NCI-H2029 treated with DMSO at 0.1 percent for 48 hours (cell line): ENCODE measurements at places on chromosomes 13 and 19.

DNA sequence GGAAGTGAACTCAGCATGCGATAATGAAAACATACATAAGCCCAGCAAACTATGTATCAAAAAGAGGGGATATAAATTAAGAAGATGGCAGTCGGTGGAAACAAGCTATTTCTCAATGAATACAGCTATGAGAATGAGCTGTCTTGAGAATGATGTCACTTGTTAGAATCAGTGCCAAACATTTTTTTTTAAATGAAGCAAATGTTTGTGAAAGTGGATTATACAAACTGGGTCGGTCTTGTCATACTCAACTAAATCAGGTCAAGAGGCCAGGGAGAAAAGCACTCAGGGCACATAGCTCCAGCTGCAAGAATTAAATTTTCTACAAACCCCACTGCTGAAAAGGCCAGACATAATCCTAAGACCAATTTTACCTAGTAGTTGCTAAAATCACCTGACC is 1048.4 kb downstream of the SLITRK1 start:
- DNase-seq, result no peak

DNA sequence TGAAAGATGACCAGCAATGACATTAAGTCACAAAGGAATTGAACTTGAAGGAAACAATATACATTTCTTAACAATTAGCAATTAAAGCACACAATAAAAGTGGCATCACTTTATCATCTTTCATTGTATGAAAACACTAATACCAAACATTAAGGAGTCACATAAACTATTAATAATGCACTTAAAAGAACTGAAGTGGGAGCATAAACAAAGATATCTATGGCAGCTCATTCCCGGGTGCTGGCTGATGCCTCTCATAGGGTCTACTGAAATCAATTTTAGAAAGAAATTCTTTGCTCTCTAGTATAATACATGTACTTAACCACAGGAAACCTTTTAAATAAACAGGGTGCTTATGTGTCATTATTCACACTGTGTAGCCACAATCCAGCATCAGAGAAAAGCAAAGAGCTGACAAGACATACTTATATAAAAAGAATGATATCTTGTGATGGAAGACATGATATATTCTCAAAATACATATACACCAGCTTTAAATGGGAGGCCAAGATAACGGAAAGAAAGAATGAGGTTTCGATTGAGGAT is 1207.8 kb downstream of the EFNB2 start:
- DNase-seq, result no peak

GRCh38 chr19:54586397-54586796 is 7.0 kb upstream of the LILRA1 start:
- DNase-seq, result no peak

DNA sequence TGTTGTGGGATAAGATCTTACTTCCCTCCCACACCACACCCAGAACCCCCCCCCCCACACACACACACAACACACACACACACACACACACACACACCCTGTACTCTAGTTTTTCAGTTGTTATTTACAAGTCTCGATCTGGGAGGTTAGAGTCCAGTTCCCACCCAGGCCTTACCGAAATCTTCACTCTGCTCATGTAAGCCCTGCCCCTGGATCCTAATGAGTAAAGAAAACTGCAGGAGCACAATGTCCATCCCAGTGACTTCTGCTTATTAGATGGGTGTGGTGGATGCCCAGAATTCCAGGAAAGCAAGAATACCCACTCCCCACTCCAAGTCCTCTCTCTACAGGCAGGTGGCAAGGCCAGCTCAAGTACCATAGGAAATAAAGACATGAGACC is 23.0 kb downstream of the STARD13 start:
- DNase-seq, result no peak

DNA sequence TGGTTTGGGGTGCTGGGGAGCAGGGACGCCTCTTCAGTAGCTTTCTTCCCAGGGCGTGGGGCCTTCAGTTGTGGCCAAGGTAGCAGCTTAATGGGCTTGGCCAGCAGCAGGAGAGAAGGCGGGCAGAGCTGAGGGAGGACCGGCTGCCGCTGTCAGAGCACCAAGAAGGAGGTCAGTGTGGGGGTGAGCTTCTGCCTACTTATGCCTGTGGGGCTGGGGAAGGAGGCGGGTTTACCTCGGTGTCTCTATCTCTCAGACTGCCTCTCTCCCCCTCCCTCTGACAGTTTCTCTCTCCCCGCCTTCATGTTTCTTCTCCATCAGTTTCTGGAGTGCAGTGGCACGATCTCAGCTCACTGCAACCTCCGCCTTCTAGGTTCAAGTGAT is at the start of gene CAPN12:
Gene CAPN12 (minus strand): TSS at position 177 of the 384 bp plus-strand sequence. CDS start 309 bp downstream, outside the sequence.
- no peak for DNase-seq

- DNase-seq, result no peak
Observed at GRCh38 chr13:77521194-77521593, 14.3 kb upstream of the SCEL start.

DNA sequence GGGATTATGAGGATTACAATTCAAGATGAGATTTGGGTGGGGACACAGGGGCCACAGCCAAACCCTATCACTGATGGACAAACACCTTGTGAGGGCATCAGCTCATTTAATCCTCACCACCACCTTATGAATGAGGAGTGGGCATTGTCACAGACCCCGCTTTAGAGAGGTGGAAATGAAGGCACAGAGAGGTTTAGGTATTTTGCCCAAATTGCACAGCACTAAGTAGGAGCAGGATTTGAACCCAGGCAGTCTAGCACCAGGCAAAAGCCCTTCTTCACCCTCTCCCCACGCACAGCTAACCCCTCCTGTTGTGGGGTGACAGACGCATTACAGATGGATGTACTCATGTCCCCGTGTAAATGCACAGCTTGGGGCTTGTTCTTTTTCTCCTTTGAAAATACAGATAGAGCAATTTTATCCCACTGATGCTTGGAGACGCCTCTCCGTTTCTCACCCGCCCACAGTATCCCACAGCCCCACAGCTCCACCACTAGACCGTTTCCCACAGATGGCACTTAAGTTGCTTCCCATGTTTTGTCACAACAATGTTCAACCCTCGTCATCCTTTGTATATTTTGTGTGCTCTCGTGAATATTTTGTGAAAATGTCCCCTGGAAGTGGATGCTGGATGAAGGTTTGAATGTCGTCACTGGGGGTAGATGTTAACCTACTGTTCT is 48.2 kb downstream of the ANKRD10 start:
- DNase-seq, result no peak

GRCh38 chr13:49086722-49087121 is 111.0 kb downstream of the FNDC3A start:
- no peak for DNase-seq

- DNase-seq, result no peak
Observed at GRCh38 chr19:19111136-19111835, 27.0 kb downstream of the TMEM161A start.

DNA sequence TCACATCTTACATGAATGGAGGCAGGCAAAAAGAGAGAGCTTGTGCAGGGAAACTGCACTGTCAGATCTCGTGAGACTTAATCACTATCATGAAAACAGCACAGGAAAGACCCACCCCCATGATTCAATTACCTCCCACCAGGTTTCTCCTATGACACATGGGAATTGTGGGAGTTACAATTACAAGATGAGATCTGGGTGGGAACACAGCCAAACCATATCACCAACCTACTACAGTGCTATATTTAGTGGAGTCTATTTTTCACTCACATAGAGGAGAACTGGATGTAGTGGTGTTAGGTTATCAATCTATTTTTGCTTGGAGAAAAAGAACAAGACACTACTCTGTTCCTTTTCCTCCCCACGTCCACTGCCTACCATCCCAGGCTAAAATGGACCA is 276.6 kb downstream of the KCTD12 start:
- no peak for DNase-seq

DNA sequence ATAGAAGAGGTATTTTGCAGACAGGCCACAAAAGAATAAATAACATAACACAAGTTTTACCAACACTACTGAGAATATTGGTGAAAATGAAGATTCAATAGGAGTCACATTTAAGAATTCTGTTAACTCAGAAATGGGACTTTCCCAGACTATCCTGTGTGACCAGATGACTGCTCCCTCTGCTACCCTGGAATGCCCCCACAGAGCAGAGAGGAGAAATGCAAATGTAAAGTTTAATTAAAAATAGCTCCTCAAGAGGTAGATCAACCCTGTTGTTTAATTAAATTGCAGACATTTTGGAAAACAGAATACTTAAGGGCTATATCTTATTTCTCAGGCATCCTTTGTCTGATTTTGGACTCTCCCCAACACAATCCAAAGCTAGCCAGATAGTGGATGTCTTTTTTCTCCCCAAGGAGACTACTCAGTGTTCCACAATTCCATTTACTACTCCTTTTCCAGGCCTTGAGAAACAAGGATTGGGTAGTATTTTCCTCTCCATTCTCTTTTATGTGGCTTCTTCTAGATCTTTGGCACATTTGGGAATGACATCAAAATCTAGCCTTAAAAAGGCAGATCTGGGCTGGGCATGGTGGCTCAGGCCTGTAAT is 104.7 kb upstream of the TSC22D1 start:
- DNase-seq, result no peak

GRCh38 chr19:29401712-29402421 is 123.9 kb upstream of the VSTM2B start:
- no peak for DNase-seq

GRCh38 chr19:3396881-3397265 is 30.5 kb downstream of the NFIC start:
- DNase-seq, result no peak

DNA sequence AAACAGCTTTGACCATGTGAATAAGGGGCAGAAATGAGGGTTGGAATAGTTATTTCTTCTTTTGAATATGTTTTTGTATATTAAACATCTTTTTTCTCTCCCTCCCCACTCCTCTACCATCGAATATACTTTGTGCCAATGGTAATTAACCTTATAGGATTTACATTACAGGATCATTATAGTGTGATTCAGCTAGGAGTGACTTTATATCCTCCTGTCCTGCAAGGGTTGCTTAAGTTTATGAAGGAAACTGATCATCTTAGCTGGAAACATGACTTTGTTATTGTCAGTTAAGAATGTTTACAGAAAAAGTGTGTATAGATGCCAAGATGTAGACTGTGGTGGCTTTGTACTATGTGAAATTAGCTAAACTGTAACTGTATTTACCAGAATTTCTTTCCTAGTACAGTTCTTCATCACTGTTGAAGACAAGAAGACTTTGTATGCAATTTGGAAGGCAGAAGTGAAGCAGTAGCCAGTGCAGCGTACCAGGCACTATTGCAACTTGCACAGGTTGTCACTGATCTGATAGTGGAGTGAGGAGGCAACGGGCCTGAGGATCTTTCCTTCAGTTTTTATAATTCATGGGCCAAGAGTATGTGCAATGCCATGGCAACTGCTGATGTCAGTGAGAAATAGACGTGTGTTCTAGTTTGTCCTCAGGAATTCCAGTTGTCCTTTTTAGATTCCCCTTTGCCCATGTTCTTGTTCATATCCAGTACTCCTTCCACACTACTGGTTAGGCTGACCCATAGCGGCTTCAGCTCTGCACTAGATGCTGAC is 8.2 kb upstream of the PAN3 start:
- DNase-seq, result no peak

- DNase-seq, result peak; percentile 6
Observed at GRCh38 chr13:48542581-48543341, 9.9 kb upstream of the RCBTB2 start.

GRCh38 chr19:56866538-56866937 is 26.0 kb upstream of the PEG3 start:
- no peak for DNase-seq

DNA sequence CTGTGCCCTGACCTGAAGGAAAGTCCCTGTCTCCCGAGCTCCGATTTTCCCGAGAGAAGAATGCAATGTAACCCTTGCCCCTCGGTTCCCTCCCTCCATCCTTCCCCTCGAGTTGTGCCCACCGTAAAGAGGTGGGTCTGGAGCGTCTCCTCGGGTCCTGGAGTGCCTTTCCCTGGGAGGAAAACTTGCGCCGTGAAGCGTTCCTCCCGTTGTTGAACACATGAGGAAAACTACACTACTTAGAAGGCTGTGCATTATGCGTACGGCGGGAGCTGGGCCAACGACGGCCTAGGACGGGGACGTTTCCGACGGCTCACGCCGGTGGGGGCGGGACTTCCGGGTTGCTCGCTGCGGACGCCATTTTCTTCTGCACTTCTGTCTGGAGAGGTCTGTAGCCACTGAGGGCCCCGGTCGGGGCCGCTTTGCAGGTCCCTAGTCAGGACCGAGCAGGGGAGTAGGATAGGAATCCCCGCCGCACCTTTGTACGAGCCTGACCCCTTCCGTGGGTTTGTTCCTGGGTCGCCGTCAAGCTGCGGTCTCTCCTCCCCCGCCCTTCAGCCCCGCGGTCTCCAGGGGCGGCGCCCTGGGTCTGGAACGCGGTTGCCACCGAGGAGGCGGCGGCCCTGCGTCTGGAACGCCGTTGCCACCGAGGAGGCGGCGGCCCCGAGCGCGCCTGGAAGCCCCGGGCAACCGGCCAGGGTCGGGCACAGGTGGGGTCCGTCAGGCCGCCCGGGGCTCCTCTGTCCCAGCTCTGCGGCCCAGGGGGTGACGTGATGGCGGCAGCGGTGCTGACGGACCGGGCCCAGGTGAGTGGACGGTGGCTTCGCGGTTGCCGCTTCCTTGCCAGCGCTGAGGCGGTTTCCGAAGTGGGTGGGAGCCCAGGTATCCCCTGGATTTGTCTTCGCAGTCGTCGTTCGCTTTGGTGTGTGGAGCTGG is at the start of gene ZNF264:
Gene ZNF264 (plus strand): TSS at position 360 of the 936 bp plus-strand sequence. CDS start 414 bp downstream, at position 774.
- DNase-seq, result peak; percentile 68

DNA sequence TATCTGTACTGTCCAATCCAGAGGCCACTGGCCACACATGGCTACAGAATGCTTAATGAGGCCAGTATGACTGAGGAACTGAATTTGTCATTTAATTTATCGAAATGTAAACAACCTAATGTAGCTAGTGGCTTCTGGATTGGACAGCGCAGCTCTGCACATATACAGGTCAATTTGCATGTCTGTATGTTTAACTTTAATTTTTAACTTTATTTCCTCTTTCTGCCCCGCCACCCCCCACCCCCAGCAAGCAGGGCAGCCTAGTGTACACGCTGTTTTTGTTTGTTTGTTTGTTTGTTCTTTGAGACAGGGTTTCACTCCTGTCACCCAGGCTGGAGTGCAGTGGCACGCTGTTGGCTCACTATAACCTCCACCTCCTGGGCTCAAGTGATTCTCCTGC is 15.5 kb downstream of the ZSWIM9 start:
- no peak for DNase-seq

- DNase-seq, result no peak
Observed at GRCh38 chr19:40893112-40893511, 11.1 kb upstream of the CYP2A7 start.

DNA sequence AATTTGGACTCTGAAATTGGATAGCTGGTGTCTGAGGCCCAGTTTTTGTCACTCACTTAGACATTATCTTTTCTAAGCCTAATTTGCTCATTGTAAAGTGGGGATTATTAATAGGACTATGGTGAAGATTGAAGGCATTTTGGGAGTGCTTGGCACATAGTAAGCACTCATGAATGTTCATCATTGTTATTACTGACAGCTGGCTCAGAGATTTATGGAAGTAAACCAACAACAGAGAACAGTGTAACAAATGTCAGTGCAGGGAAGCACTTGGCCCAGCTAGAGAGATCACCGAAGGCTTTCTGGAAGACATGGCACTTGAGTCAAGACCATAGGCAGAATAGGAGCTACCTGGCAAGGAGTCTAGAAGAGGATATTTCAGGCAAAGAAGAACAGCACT is 92.3 kb downstream of the RFC3 start:
- DNase-seq, result no peak
